ENCODE measurements at places on chromosomes 3 and 15. TPM values are rescaled to one million over a fixed set of nuclear protein-coding genes. Genes with fewer than 3 reads are reported as not detected.
A peak's percentile ranks its signal among the peaks of the same experiment; 100 is the strongest.

The RASGRP1 gene
- not detected for total RNA-seq

The PPM1L gene
- 2.1 TPM for total RNA-seq

The GOLGA8H gene
- total RNA-seq = under 0.01 TPM

The DPPA4 gene
- total RNA-seq = 0.26 TPM

The USP4 gene
- 28.7 TPM for total RNA-seq

The FOXB1 gene
- not detected for total RNA-seq

The CFAP92 gene
- total RNA-seq = under 0.01 TPM

The IMPG2 gene
- total RNA-seq = 0.33 TPM

- DNase-seq = peak; percentile 48
Measured at GRCh38 chr3:69764121-69764741, 25.0 kb downstream of the MITF start.

DNA sequence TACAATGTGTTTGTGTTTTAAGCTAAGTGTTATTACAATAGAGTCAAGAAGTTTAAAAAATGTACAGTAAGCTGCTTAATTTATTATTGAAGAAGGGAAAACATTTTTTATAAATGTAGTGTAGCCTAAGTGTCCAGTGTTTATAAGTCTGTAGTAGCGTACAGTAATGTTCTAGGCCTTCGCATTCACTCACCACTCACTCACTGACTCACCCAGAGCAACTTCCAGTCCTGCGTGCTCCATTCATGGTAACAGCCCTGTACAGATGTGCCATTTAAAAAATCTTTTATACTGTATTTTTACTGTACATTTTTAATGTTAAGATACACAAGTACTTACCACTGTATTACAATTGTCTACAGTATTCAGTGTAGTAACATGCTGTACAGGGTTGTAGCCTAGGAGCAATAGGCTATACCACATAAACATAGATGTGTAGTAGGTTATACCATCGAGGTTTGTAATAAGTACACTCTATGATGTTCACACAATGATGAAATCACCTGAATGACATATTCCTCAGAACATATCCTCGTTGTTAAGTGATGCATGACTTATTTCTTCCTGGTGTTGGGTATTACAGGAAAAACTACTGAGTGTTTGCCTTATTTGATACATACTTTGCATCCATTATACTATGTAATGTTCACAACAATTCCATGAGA lies 156.6 kb upstream of the NUDT16 start:
- peak; percentile 60 for DNase-seq

GRCh38 chr3:156952011-156952410 lies 125.9 kb downstream of the LEKR1 start:
- DNase-seq = no peak

DNA sequence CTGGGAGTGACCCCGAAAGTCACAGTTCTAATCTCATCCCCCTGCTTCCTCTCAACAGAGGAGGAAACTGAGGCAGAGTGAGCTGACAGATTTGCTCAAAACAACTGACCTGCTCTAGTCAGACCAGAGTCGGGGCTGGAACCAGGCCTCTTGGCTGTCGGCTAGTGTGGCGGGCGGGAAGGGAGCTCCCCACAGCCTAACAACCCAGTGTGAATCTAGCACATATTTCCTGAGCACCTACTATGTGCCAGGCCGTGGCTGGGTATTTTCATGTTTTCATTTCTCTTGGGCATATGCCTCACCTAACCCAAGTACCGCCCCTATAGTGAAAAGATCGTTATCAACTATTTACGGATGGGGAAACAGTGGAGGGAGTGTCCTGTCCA lies 27.2 kb downstream of the GRIP2 start:
- no peak for DNase-seq

DNA sequence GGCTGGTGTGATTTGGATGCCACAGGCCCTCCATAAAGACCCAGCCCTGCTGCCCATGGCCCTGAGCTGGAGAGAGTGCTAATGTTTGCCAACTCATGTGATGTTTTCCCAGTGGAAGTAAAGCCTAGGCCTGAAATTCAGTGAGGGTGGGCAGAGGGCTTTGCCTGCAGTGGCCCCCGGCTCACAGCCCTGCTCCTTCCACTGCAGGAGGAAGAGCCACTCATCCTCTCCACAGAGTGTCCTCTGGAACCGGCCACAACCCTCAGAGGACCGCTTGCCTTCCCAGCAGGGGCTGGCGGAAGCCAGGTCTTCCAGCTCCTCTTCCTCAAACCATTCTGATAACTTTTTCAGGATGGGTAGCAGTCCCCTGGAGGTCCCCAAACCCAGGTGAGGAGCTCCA lies 13.9 kb upstream of the CPNE9 start:
- DNase-seq = no peak

DNA sequence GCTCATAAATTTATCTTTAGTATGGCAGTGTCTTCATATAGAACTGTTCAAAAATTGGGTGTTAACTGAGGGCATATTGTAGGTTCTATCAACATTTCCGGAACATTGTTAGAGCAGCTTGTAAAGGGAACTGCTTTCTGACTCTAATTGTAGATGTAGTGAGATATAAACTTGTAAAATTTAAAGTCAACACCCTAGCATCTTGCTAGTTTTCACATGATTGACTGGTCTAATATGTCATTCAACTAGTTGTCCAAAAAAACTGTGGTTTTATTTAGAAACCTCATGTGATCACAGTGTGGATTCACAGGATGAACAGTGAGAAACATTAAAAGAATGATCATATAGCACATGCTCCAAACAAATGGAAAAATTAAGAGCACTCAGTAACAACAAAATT lies 607.4 kb downstream of the ROBO1 start:
- DNase-seq = no peak

DNA sequence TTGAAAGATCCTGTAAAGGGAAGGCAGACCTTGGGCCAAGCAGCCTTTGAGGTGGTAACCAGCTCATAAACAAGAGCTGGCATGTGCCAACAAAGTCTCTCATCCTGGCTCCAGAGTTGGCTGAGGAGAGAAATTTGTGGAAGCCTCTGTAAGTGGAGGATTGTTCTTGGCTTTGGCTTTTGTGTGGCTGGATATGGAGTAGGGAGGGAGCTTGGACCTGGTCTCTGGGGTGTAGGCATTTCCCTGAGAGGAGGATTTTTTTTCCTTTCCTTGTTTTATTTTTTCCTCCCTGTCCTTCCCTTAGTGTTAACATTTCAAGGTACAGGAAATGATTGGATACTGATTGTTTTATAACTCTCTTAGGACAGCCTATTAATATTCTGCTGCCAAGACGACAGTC lies 60.8 kb downstream of the ZNF609 start:
- no peak for DNase-seq

- DNase-seq = no peak
Measured at GRCh38 chr3:35426366-35426958, 212.9 kb upstream of the ARPP21 start.

- DNase-seq = no peak
Measured at GRCh38 chr3:123447749-123448517, 957 bp downstream of the ADCY5 start.

- peak; percentile 59 for DNase-seq
Measured at GRCh38 chr3:99938270-99938911, 120.7 kb downstream of the CMSS1 start.

- DNase-seq = no peak
Measured at GRCh38 chr15:25937796-25938195, 74.7 kb upstream of the ATP10A start.

DNA sequence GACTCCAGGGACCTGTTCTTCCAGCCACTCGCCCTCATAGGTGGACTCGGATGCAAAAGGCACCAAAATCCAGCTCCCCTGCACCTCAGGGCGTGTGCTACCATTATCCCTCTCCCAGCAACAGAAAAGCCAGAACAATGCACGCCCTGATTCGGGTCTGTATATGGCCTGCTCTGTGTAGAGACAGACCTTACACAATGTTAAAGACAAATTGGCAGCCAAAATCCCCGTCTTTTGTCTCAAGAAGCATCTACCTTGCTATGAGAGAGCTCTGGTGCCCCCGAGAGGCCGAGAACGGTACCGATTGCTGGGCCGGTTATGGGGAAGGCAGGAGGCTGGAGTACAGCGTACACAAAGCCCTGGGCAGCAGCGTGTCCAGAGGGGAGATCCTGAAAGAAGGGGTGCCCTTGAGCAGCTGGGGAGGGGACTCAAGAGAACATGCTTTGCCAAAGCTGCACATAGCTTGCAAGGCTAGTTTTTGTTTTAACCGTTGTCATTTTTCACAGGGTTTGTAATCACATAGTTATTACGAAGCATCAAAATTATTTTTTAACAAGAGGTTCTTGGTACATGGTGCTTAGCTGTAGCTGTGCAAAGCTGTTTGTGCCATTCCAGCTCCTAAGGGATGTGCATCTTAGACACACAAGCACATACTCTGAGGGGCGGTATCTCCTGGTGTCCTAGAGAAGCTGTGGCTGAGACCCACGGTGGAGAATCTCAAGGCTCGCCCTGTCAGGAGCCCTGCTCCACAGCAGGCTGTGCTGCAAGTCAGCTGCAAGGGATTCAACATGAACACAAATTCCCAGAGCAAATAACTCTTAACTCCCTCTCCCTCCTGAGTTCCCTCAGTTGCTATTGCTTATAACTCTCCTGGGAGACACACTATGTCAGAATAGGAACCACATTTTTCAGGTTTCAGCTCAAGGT lies 461.5 kb upstream of the PPP2R3A start:
- peak; percentile 59 for DNase-seq

DNA sequence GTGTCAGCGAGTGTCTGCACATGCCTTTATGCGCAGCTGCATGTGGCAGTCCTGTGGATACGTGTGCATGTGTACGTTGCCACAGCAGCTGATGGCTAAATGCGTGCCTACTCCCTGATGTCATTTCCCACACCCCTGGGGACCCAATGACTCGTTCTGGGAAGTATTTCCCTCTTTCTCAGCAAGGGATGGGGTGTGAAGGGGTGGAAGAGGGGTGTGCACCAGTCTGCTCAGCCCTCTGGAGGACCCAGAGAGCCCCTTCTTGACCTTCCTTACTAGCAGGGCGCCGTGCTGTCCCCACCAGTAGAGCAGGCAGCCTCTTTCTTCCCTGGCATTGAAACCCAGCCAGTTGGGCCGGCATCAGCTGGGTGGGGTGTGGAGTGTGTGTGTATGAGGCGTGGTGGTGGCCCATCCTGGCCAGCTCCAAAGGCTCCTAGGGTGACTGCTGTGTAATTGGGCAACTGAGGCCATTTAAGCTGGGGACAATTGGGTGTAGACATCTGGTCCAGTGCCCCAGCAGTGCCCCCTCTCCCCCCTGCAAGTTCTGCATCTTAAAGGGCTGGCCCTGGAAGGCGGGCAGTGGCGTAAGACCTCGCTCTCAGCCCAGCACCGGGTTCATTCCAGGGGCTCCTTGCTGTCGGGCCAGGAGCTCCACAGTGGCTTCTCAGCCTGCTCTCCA lies 19.2 kb downstream of the SNX33 start:
- DNase-seq = peak; percentile 95

GRCh38 chr3:42572278-42572677 lies 9.5 kb downstream of the SEC22C start:
- peak; percentile 28 for DNase-seq

DNA sequence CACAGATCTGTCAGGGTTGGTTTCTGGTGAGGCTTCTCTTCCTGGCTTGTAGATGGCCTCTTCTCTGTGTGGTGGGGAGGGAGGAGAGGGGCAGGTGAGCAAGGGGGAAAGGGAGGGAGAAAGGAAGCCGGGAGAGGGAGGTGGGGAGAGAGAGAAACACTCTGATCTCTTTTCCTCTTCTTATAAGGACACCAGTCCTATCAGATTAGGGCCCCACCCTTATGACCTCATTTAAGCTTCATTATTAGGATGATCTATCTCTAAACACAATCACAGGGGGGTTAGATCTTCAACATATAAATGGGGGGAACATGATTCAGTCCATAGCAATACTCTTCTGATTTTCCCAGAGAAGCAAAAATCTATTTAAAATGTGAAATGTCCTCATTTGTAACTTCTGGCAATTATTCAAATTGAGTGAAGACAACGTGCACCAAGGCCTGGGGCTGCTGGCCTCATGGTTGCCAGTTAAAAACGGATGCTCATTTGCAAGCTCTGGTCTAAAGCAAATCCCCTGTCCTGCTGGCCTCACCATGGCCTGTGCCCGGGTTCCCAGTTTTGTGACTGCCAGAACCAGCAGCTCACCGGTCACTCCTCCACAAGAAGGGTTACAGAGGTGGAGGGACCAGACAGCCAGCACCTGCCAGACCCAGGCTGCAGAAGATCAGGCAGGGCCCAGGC lies 8.3 kb downstream of the POMGNT2 start:
- no peak for DNase-seq

Data from fibroblast of lung (primary cell).